Thoracic aorta (tissue), 2 donors: ENCODE measurements at places on chromosomes 2 and 18. TPM values are rescaled to one million over a fixed set of nuclear protein-coding genes. Genes with fewer than 3 reads are reported as not detected.

DNA sequence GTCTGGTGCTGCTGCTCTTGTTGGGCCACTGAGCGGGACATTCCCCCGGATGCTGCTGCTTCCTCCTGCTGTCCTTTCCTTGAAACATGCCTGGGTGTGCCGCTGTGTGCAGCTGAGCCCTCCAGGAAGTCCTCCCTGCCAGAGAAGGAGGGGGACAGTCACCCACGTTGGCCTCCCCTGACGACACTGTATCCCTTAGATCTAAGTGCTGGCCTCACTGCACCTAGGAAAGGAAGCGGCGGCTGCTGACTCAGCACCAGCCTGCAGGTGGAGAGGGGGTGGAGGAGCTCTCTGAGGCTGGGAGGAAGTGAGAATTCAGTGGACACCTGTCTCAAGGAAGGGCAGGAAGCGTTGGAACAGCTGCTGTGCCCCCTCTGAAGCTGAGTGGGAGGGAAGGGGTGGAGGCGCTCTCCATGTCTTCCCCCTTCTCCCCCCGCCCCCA is 239.8 kb downstream of the HAUS1 start:
- no peaks in the 10 kb centered on the region for H3K27me3 ChIP-seq
- DNase-seq = no peak
- no peak overlapping the region for H3K27ac ChIP-seq
- no peaks in the 10 kb centered on the region for H3K36me3 ChIP-seq

DNA sequence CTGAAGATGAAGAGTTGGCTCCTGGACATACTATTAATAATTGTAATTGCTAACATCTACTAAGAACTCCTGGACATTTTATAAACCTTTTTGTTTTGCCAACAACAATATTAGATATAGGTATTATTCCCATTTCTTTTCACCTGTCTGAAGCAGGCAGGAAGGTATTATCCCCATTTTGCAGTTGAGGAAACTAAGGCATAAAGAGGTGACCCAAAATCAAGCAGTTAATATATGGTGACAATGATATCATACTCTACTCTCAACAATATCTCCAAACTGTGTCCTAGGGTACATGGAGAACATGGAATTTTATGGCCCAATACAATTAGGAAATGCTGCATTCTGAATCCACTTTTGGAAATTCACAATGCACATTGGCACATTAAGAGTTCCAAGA is 1.8 kb upstream of the NMI start:
- H3K4me1 ChIP-seq = peaks cover 18% of the 10 kb centered on the region
- no peak overlapping the region for H3K4me3 ChIP-seq
- H3K27me3 ChIP-seq = no peaks in the 10 kb centered on the region
- H3K27ac ChIP-seq = no peak overlapping the region

GRCh38 chr2:219118504-219118903 is 42.1 kb downstream of the NHEJ1 start:
- H3K4me1 ChIP-seq = no peaks in the 10 kb centered on the region
- no peak overlapping the region for H3K27ac ChIP-seq
- no peak for DNase-seq
- no peaks in the 10 kb centered on the region for H3K36me3 ChIP-seq

IMMT gene
- total RNA-seq = 54.7 TPM
